ENCODE measurements at places on chromosomes 12 and 14.

GRCh38 chr14:33737446-33737845 is 213.4 kb downstream of the EGLN3 start:
- no peak for DNase-seq

- DNase-seq = no peak
Measured at GRCh38 chr12:97647142-97647541, 184.5 kb downstream of the RMST start.

DNA sequence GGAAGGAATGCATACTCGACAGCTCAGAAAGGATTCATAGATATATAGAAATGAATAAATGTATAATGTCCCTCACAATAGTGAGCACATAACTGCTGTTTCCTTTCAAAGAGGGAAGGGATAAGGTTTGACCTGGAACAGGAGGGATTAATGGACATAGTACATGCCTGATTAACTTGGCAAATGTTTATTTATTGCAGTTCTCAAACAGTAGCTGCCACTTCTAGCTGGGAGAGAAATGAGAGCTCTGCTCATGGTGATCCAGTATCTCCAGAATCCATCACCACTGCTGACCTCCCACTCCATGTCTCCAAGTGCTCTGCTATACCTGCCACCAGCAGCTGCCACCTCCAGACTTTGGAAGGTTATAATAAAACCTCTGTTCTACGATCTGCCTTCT is 108.1 kb downstream of the LRIG3 start:
- DNase-seq = no peak

DNA sequence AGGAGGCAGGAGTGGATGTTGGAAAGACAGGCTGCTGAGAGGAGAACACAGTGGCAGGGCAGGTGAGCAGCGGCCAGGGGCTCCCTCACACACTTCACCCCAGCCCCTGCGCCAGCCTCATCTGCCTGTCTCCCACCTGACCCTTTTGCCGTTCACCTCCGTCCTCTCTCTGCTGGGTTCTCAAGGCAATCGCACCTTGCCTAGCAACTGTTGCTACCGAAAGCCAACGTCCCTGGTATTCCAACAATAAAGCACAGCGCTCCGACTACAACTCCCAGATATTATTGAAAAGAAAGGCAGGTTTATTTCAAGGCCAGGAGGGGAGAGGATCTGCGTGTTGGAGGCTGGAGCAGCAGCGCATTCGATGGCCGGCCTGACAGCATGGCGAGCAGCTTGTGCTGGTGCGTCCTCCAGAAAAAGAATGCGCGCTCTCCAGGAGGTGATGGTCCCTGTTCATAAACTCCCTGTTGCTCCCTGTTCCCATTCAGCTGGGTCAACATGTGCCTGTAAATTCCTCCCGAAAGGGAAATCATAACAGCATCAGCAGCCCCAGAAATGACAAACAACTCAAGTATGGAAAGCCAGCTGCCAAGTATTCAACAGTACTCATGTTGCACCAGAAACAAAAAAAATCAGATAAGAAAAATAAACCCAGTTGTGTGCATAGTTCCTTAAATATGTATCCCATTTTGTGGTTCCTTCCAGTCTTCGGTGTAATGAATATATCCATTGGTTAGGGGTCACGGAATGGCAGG is 153.0 kb upstream of the DIO3 start:
- DNase-seq = no peak

GRCh38 chr12:65518771-65519170 is 240.3 kb downstream of the MSRB3 start:
- DNase-seq = no peak

GRCh38 chr12:59570145-59570544 is 25.7 kb upstream of the SLC16A7 start:
- DNase-seq = no peak

DNA sequence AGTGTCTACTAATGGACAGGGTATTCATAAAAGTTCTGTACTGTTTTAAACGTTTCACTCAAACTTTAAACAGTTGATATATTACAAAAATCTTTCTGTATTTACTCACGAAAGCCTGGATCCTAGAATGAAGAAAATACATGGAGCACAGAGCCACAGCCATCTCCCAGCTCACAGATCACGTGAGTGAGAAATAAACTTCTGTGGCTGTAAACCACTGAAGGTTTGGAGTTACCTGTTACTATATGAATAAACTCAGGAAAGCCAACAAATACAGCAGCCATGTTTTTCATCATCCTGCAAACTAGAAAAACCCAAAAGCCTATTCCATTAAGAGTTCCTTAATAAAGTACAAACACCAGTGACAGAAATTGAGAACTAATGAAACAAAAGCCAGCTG is 867 bp upstream of the TDG start:
- no peak for DNase-seq

DNA sequence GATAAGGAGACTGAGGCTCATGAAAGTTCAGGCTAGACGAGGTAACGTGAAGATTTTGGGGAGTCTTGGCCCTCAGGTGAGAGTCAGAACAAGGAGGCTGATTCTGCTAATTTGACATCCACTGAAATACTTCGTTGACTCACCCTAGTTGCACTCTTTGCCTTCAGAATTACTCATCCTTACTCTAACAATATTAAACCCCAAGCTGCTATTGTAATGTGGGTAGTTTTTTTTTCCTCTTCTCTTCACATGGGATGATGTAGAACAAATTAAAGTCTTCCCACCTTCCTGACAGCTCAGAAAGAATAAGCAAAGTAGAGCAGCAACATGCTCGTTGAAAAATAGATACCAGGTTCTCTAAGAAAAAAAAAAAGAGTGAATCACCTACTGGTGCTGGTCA is 22.0 kb upstream of the SRRM4 start:
- no peak for DNase-seq

- no peak for DNase-seq
Measured at GRCh38 chr14:25116607-25117006, 66.7 kb upstream of the STXBP6 start.

GRCh38 chr14:30362369-30363218 is 196.4 kb upstream of the G2E3 start:
- no peak for DNase-seq

- DNase-seq = no peak
Measured at GRCh38 chr14:85175556-85175955, 354.4 kb upstream of the FLRT2 start.

GRCh38 chr12:2462087-2462486 is 332.7 kb upstream of the FKBP4 start:
- DNase-seq = no peak

DNA sequence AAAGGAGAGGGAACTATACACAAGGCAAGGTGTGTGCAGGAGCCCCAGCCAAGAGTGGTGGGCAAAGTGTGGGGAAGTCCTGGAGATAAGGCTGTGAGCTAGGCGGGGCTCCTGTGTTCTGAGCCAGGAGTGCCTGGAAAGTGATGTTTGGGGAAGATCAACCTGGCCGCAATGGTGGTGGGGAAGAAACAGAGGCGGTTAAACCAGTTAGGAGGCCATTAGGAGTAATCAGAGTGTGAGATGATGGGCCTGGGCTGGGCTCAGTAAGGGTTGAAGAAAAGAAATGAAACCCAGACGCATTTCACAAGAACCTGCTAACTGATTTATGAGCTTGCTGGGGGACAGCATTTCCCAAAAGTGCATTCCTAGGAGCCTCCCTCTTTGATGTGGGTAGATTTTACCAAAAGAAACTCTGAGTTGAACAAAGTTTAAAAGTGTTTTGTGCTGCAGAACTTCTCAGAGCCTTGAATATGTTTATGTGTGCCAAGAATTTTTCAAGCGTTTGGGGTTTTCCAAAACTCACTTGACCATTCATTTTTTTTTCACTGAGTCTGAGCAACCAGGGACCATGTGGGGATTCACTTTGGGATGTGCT is 34.2 kb upstream of the LRP1-AS start:
- DNase-seq = no peak

DNA sequence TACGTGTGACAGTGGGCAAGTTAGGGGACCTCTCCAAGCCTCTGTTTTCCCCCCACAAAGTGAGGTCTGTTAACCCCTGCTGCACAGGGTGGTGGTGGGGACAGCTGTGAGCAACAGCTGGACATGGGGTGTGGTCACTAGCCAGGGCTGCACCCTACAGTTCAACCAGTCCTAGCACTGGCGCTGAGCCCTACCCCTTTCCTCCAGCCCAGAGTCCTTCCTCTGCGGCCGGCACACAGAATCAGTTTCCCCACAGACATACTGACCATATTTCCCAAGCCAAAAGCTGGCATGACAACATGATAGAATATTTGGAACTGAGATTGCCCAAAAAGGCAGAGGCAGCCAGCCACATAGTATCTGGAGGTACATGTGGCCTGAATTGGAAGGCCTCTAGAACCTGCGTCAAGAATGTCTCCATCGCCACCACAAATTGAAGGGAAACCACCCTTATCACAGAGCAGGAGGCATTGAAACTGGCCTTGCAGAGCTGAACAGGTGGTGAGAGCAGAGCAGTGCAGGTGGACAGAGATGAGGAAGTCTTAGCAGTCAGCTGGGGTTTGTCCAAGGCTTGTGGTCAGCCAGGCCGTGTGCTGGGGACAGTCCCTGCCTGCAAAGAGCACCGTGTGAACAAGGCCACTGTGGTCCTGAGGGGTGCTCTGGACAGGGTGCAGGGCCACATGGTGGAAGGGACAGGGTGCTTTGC is 21.2 kb downstream of the DEGS2 start:
- no peak for DNase-seq

DNA sequence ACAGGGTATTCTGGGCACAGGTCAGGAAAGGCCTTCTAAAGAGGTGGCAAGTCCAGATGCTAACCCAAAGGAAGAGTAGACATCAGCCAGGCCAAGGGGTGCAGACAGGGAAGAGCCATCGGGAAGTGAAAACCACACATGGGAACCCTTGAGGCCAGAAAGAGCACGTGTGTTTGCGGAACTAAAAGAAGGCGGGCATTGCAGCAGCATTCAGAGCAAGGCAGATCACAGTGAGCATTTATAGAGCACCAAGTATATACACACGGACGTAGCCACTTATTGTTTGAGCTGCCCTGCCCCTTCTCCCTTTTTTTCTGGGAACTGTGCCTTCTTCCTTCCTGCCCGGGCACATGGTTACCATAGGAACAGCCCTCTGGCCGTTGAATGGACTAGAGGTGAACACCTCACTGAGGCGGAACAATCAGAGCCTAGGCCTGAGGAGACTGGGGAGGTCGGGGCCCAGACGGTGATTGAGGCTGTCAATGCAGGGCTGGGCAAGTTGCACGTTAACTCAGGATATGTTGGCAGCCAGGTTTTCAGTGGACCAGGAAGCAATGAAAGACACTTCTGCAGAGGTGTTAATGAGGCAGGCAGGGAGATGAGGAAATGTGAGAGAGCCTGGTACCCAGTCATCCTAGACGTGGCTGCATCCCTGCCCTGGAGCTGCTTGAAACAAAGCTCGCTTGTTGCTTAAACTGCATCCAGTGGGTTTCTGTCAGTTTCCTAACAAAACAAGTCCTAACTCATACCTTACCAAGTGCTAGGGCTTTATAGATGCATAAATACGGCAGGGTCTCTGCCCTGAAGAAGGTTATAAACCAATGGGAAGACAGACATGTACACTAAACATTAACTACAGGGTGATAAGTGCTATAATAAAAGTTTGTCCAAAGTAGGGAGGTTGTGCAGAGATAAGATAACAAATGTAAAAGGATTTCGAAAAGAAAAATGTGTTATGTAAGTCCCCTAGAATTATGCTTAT is 34.2 kb downstream of the MOAP1 start:
- DNase-seq = no peak

- DNase-seq = no peak
Measured at GRCh38 chr14:44204061-44204835, 302.8 kb downstream of the FSCB start.

- no peak for DNase-seq
Measured at GRCh38 chr14:83816761-83817160, 1713.2 kb upstream of the FLRT2 start.

- no peak for DNase-seq
Measured at GRCh38 chr12:125852116-125852515, 786.9 kb downstream of the AACS start.

DNA sequence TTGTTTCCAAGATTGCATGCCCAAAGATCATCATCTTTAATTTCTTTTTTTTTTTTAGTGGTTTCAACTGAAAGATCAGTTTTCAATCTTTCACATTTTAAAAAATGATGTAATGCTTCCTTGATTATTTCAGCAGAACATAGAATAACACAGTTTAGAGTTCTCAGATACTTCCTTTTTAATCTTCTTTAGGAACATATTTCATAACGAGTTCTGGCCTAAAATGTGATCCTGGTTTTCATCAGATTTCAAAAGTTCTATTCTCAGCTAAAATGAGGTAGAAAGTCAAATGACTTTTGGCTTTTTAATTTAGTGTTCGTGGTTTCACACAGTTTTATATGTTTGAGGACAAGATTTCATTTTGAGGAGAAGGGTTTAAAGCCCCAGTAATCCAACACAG is 40.0 kb upstream of the NR1H4 start:
- DNase-seq = no peak

GRCh38 chr12:77062846-77063461 is 2.4 kb downstream of the E2F7 start:
- DNase-seq = no peak

DNA sequence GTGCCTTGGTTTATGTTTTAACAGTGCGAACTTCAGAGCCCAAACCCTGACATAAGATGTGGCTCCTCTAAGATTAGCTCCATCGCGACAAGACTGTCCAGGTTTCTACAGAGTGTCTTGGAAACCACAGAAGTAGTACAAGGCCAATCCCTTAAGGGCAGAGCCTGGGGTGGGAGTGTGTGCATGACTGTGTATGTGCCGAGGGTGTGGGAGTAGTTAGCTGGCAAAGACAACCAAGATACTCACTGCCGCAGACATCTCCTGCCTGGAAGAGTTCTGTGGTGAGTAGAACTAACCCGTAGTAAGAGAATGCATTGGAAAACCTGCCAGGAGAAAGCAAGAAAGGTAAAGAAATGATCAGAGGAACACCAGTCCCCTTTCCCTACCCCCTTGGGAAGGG is 54.1 kb downstream of the DAO start:
- no peak for DNase-seq

DNA sequence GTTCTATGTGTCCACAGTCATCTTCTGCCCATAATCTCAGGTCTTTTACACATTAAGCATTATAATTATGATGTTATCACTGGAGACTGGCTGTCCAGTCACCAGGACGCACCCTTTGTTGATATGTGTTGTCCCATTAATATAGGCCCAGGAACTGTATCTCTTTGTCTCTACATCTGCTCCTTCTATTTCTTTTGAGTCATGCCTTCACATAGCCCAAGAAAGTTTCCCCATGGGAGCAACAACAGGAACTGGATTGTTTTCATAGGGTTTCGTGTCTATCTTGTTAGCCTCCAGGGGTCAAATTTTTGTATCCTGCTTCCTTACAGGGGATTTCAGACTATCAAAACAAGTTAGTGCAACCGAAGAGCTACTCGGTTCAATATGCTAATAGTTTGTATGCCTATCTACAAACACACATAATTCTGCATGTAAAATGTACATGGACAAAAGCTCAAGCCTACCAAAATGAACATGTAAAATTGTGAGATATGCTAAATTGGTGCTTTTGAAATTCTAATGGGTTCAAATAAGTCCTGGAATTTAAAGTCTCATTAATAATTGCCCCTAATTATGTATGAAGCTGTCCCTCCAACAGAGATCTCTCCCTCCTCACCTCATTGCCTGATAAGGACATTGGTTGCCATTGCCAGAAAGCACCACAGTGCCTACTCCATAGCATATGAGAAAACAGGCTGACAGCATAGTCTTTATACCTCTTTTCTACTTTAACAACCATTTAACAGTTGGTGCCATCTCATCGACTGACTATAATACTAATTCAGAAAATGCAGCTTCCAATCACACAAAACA is 99.8 kb upstream of the DIO2 start:
- no peak for DNase-seq
